ENCODE measurements at places on chromosomes 2 and 18.

GRCh38 chr18:79540161-79540903 lies 139.3 kb upstream of the CTDP1 start:
- DNase-seq, result no peak

DNA sequence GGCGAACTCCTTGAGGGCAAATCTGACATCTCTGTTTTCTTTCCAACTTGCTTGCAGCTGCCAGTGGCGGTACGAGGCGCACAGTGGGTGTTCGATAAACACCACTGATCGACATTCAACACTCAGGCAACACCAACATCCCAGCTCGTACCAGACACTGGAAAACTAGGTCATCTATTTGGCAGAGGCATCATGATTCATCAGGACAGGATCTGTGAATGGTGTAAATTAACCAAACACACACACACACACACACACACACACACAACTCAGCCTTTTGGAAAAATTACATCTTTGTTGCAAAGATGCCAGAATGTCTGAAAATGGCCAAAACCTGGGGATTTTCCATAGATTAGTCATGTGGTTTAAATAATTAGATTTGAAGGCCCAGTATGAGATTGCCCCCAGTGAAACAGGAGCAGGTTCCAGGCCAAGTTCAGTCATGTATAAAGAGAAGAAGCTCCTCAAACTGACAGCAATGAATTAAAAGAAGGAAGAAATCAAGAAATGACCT lies 150.5 kb upstream of the NCKAP5 start:
- peak; percentile 59 for DNase-seq

DNA sequence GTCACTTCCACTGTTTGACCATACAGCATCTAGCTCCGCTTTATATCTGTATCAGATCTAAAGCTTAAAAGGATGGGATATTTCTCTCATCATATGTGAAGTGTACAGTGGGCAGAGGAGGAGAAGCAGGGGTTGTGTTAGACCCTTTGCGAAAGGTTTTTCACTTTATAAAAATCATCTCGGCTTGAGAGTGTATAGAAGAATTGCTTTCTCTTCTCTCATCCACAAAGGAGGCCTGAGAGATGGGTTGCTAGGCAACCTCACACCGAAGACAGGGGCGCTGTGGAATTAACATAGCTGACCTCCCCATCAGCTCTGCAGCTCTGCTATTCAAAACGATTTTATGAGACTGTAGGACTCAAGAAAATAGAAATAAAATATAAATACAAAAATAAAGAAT lies 70.2 kb upstream of the GALNT3 start:
- no peak for DNase-seq

GRCh38 chr2:157055660-157056199 lies 201.8 kb upstream of the GALNT5 start:
- no peak for DNase-seq

DNA sequence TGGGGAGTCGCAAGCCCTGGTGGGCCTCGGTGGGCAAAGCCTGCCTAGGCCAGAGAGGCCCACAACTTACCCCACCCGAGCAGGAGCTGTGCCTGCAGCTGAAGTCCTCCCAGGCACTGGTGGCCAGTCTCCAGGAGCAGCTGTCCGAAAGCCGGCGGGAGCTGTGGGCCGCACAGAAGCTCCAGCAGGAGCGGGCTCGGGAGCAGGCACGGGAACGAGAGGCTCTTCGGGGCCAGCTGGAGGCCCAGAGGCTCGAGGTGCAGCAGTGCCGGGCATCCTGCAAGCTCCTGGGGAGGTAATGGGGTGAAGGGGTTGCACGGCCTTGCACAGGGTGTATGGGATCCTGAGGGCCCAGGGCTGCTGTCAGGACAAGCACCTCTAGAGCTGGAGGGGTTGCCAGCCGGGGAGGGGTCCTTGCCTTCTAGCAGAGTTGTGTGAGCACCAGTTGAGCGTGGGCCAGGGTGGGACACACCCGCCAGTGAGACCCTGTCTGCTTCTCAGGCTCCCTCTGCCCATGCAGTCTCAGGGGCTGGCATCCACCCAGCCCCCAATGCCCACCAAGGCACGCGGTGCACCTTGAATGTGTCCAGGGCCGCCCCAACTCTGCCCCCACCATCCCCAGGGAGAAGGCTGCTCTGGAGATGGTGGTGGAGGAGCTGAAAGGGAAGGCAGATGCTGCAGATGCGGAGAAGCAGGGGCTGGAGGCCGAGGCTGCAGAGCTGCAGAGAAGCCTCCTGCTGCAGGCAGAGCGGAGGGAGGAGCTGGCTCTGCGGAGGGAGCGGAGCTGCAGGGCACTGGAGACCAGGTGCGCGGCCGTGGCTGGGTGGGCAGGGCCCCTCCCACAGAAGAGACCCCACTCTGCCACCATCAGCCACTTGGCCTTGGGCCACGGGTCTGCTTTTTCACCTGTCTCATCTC lies 27.2 kb downstream of the CROCC2 start:
- DNase-seq, result no peak

GRCh38 chr2:217462121-217462520 lies 540.7 kb downstream of the TNS1 start:
- DNase-seq, result no peak

- no peak for DNase-seq
Observed at GRCh38 chr18:50649821-50650220, 89.9 kb downstream of the MAPK4 start.

DNA sequence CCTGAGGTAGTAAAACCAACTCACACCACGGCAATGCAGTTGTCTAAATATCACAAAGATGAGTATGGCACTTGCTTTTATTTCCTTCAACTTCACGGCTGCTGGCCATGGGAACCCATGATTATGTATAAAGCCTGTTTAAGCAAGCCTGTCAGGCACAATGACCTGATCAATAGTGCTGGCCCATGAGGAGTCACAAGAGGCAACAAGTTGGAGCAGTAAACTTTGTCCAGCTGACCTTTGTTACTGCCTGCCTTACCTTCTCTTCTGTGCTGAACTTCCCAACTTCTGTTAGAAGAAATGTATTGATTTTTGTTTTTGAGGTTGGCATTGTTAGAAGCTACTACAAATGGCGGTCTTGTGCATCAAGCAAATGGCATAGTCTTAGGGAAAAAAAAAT lies 151.9 kb downstream of the RAB3GAP1 start:
- DNase-seq, result no peak

GRCh38 chr2:199457147-199458008 lies at the start of gene SATB2:
TSS of gene SATB2 (minus strand) at chr2:199457939. CDS start at chr2:199456037, 1,902 bp downstream.
- no peak for DNase-seq

DNA sequence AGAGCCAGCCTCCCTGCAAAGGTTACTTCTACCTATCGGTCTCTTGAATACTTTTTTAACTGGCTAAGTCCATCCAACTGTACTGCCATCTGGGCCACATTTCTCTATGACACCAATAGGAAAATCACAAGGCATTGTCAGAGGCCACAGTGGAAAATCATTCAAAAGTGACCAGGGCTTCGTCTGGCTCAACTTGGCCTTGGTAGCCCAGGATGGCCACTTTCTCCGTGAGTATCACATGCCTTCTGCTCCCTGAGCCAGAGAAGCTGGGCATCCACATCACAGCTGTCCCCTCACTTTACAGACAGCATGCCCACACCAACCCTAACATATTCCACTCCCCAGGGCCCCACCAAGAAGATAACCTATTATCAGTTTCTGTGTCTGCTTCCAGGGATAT lies 5.8 kb downstream of the CIB4 start:
- DNase-seq, result no peak

- DNase-seq, result no peak
Observed at GRCh38 chr2:77391119-77391518, 131.1 kb downstream of the LRRTM4 start.

DNA sequence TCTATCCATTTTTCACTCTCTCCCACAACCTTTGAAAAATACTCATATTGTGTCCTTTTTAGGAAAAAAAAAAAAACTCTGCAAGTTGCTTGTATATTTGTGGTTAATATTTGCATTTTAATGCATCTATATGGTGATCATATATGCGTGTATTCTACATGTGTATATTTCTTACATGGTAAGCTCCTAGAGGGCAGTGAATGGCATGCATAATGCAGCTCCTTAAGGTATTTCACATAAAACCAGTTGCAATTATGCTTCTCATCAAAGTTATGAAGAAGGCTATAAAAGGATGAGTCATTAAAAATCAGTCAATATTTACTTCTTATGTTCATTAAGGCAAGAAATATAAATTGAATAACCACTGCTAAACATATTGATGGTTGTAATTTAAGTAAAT lies 100.8 kb downstream of the LRP1B start:
- no peak for DNase-seq

GRCh38 chr2:225013425-225014365 lies 28.6 kb downstream of the DOCK10 start:
- no peak for DNase-seq

DNA sequence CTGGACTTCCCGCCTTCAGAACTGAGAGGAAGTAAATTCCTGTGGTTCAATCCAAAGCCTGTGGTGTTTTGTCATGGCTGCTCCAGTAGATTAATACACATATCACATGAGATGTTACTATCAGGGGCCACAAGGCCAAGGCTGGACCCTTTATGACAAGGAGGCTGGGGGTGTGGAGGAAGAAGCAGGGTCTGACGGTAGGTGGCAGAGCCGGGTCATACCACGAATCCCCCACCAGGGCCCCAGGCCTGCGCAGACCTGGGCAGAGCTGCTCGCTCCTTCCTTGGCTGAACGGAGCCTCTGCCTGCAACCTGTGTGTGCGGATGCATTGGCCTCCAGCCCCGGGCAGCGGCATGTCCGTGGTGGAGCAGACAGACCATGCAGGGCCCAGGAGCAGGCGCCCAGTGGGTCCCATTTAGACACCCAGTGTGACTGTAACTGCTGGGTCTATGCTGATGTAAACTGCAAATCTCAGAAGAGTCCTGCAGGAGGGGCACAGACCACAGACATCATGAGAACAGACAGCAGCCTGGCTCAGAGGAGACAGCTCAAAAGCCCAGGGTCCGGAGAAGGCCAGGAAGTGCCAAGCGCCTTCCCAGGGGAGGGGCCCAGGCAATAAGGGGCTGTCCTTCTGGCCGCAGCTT lies 155.2 kb downstream of the PXDN start:
- DNase-seq, result no peak

DNA sequence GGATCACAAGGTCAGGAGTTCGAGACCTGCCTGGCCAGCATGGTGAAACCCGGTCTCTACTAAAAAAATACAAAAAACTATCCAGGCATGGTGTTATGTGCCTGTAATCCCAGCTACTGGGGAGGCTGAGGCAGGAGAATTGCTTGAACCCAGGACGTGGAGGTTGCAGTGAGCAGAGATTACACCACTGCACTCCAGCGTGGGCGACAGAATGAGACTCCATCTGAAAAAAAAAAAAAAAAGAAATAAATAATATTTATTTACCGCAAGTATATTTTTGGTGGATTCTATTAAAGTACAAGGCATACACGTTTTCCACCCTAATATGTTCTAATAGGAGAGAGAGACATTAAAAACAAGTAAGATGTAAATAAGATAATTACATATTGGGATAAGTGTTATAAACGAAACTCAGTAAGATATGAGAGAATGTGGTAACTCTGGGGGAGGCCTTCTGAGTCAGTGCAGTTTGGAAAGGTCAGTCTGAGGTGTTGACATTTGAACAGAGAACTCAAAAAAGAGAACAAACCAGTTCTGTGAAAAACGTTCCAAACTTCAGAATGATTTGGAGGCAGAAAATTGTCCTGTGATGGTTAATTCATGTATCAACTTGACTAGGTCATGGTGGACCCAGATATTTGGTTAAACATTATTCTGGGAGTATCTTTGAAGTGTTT lies 8.8 kb upstream of the POLI start:
- DNase-seq, result no peak

DNA sequence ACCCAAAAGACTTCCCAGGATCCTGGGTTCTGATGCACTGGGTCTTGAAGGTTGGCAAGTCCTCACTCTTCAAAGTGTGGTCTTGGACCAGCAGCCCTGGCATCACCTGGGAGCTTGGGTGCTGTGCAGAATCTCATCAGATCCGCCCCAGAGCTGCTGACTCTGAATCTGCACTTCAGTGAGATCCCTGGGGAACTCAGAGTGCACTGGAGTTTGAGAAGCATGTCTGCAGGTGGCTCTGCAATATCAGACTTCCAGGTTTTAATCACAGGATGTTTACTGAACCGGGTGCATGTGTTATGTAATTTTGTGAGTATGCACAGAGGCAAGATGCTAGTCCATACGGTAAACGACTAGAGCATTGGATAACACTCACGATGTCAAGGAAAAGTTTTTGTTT lies 58.0 kb upstream of the BOD1L2 start:
- no peak for DNase-seq

- DNase-seq, result no peak
Observed at GRCh38 chr2:96527286-96528005, 9.1 kb upstream of the ARID5A start.

GRCh38 chr18:45954070-45954934 lies 12.8 kb downstream of the EPG5 start:
- DNase-seq, result peak; percentile 78

DNA sequence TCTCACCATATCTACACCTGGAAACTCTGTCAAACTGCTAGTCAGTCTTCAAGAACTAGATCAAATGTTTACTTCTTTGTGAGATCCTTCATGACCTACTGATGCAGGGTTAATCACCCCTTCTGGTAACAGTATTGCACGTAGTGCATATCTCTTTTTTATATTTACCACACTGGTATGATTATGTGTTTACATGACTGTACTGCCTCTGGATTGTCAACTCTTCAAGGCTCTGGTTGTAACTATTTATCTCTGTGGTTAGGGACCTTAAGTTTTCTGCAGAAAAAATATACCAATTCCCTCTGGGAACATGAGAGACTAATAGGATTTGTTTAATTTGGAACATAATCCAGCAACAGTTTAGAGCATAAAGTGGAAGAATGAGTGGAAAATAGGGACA lies 135.5 kb downstream of the PDE1A start:
- DNase-seq, result no peak

GRCh38 chr2:74526649-74527230 lies 709 bp upstream of the DQX1 start:
- DNase-seq, result no peak

DNA sequence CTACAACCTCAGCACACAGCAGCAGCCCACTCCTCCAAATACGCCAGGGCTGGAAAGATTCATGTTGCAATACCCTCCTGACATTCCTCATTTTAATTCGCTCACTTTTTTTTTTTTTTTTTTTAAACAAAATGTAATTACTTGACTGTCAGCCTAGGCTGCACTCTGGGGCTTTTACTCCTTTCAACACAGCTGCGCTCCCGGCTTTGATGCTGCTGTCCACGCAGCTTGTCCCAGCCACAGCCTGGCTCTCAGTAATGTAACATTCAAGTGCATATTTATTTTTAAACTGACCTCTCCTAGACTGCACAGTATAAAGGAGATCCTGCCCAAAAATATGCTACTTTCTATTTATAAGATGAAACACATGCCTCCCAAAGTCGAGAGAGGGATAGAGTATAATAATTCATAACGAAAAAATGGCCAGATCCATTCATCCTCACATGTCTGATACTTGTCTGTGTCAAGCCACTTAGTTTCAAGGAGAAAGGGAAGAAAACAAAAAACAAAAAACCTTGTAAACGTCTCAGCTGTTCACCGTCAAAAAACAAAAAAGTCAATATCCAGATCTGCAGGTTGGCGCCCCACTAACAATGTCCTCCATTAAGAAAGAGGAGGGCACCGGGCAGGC lies 949 bp downstream of the CDC42EP3 start:
- DNase-seq, result no peak

- no peak for DNase-seq
Observed at GRCh38 chr2:222433332-222434173, 9.2 kb downstream of the SGPP2 start.
